ENCODE measurements at places on chromosomes 6 and 20.
A peak's percentile ranks its signal among the peaks of the same experiment; 100 is the strongest.

GRCh38 chr20:29497261-29497671 is 1760.2 kb upstream of the DEFB115 start:
- DNase-seq: peak; percentile 18

DNA sequence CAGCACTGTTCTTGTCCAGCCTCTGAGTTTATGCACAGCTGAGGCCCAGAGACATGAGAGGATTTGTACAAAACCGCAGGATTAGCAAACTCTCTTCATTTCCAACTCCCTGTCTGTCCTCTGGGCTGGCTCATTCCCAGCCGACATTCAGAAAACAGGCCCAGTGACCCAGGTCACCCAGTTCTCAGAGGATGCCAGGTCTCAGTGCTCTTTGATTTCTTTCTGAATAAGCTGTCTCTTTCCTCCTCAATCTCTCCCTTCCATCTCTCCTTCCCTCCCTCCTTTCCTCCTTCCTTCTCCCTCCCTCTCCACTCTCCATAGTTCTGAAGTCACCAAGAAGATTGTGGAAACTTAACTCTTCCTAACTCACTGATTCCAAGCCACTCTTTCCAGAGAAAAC is 372.7 kb upstream of the SULF2 start:
- no peak for DNase-seq

GRCh38 chr6:168870982-168871381 is 382.7 kb downstream of the THBS2 start:
- no peak for DNase-seq

- no peak for DNase-seq
Observed at GRCh38 chr20:9616455-9616805, 102.0 kb downstream of the LAMP5 start.

GRCh38 chr6:105389543-105389942 is 13.3 kb downstream of the PREP start:
- no peak for DNase-seq

DNA sequence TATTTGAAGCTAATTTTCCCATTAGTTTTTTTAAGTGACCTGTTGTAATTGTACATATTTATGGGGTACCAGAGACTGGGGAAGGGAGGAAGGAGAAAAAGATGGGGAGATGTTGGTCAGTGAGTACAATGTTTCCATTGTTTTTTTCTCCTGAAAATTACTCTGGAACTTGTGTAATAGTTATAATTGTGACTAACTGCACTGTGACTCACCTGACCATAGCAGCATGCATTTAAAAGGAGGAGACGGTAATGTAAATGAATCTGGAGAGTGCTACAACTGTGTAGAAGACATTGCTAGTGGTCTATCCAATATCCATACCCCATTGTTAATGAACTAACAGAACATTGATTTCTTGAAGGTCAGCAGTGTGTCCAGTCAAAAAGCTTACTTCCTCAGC is 133.4 kb downstream of the RFPL4B start:
- no peak for DNase-seq

DNA sequence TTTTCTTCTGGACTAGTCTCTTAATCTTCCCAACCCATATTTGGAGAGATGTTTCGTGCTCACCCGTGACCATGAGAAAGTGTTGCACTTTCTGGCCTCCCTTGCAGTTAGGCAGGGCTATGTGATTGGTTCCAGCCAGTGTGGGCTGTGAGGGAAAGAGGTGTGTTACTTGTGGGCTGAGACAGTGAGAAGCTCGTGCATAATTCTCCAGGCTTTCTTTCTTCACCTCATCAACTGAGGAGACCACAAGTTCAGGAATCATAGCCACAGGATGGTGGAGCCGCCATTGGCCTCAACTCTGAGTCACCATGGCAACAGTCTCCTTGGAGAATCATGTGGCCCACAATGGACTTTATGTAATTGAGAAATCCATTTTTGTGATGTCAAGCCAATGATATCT is 57.5 kb upstream of the FUCA2 start:
- no peak for DNase-seq

DNA sequence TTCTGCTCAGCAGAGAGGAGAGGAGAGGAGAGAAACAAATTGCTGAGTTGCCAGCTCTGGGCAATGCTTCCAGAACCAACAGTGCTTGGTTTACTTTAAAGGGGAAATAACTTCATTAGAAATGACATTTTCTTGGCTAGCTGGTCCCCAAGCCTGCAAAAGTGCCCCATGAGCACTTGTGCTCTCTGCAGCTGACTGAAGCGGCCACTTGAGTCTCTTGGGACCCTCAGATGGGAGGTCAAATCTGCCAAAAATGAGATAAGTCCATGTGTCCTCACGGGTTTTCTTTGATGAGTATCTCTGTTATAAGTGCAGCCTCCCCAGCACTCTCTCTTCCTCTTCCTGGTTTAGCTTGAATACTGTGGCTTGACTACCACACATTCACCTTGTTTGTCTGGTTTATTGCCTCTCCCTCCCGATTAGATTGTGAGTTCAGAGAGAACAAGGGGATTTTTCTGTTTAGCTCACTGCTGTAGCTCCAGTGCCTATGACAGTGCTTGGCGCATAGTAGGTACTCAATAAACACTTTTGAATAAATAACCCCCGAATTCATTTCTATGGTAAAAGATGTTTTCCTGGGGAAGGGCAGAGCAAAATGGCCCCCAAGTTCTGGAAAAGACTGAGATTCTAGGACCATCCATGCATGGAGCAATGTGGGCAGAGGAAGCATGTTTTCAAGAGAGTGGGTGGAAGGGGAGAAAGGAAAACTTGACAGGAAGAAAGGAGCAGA is 7.0 kb upstream of the RIN2 start:
- no peak for DNase-seq

GRCh38 chr6:127096167-127096566 is 22.3 kb upstream of the RSPO3 start:
- no peak for DNase-seq

DNA sequence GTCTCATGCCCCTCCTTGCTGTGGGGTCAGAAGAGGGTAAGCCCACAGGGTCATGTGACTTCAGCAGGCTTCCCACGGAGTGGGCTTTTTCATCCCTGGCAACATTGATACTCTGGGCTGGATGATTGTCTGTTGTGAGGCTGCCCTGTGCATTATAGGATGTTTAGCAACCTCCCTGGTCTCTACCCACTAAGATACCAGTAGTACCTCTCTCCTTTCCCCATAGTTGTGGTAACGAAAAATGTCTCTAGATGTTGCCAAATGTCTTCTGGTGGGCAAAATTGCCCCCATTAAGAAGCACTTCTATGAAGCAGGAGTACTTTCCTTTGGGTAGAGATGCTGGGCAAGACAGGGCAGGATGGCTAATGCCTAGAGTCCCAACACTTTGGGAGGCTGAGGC is 232.5 kb upstream of the ZNF217 start:
- DNase-seq: no peak

- no peak for DNase-seq
Observed at GRCh38 chr20:61112515-61112914, 139.5 kb upstream of the CDH4 start.

DNA sequence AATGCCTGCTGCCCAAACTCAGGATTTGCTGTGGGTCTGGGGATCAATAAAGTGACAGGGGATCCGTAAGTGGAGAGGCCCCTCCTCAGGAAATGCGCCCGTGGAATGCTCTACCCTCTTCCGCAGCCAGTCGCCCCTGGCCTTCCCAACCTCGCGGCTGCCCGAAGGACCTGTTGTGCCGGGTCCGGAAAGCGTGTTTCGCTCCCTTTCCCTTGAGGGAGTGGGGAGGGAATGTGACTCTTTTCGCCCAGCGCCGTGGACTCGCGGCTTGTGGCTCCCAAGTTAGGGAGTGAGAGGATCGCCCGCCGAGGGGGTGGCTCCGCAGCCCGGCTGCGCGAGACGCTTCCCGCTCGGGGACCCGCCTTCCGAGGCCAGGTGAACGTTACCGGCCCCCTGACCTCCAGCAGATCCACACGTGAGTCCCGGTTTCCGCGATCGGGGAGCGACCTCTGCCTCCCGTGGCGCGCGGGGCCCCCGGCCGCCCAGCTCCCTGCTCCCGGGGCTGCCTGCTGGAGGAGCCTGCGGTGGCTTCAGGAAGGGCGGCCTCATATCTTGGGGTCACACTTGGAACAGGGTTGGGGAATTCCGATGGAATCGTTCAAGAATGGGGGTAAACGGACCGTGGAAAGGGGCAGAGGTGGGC is 666 bp downstream of the TPD52L1 start:
- DNase-seq: no peak

GRCh38 chr6:34909320-34909883 is 20.3 kb downstream of the ANKS1A start:
- DNase-seq: no peak

DNA sequence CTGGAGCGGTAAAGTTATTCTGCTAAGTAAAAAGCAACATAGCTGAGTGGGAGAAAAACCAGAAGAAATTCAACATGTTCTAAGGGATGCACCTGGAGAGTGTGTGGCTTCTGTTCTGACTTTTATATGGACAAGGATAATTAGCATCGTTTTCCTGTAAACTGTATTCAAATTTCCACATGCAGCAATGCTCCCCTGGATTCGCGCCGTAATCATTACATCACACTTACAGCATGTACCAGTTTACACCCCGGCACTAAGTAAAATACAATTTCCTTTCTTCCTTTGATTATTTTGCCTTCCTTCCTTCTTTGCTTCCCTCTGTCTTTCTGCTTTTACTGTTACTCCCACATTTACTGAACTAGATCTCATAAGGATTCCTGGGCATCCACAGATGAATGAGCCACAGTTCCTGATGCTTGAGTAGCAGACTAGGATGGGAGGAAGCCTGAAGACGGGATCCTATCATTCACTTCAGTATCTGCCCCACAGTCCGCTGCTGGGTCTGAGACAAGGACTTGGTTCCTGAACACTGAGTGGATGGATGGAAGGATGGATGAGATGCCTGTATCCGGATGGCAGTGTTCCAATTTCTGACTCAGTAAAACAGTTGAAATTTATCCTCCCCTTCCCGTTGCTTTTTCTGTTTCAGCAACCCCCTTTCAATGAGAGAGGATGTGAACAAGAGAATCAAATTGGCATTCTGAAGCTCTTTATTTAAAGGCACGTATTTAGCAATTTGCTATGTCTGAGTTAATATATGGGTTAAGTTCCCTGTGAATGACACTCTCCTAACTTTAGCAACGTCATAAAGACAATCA is 174.6 kb downstream of the GJA10 start:
- no peak for DNase-seq

- no peak for DNase-seq
Observed at GRCh38 chr6:88708197-88708744, 255.1 kb downstream of the RNGTT start.

GRCh38 chr6:16055852-16056251 is 73.0 kb upstream of the MYLIP start:
- DNase-seq: no peak

- DNase-seq: no peak
Observed at GRCh38 chr6:25793970-25794369, 37.9 kb downstream of the SLC17A1 start.

DNA sequence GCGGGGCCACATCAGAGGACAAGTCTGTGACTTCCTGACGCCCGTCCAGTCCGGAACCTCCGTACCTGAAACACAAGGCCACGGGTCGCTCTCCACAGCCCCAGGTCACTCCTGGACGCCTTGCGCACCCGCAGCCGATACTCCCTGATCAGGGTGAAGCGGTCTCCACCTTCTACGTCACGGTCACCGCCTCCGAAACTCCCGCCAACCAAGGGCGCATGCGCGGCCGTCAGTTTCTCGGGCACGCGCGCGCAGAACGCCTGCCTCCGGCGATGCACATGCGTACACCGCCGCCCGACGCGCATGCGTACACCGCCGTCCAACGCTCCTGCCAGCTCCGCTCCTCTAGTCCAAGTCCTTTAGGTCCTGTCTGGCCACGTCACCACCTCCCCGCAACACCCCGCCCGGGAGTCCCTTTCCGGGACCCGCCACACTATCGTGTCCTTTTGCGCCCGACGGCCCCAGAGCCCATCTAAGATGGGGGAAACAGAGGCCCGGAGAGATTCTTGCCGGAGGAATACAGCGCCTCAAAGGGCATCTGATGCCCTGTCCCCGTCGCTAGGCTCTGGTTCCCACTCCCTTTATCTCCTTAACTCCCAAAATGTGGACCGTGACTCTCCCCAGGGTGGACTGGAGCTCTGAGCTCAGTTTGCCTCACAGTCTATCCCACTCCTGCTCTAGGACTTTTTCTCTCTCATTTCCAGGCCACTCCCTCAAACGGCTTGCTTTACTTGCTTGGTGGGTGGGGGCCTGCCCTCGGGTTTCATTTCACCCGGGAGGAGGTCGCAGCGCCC is at the start of gene DSN1:
DSN1 (minus strand) TSS at position 167 of the 794 bp plus-strand sequence. CDS start 2,305 bp downstream, outside the sequence.
- DNase-seq: peak; percentile 95

DNA sequence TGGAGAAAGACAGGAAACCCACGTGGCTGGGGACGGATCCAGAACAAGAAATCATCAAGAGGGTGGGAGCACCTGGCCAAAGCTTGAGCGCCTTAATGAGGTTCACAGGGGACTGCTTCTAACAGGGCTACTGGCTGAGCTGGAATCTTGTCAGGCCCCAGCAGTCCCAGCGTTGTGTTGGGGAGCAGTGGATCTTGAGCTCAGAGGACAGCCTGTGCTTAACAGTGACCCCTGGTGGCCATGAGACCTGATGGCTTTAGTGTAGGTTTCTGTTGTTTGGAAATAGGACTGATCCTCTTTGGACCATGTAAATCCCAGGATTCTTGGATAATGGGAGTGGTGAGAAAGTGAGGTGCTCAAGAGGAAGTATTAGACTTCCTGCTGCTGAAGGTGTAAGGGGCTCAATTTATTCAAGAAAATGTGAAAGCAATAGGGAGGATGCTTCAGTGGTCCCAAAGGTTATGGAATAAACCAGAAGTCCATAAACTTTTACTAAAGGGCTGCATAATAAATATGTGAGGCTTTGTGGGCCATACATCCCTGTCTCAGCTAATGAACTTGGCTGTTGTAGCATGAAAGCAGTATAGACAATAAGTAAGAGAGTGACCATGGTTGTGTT is 216.2 kb downstream of the NFATC2 start:
- DNase-seq: no peak

- DNase-seq: no peak
Observed at GRCh38 chr20:57779401-57780003, 69.7 kb upstream of the PMEPA1 start.

DNA sequence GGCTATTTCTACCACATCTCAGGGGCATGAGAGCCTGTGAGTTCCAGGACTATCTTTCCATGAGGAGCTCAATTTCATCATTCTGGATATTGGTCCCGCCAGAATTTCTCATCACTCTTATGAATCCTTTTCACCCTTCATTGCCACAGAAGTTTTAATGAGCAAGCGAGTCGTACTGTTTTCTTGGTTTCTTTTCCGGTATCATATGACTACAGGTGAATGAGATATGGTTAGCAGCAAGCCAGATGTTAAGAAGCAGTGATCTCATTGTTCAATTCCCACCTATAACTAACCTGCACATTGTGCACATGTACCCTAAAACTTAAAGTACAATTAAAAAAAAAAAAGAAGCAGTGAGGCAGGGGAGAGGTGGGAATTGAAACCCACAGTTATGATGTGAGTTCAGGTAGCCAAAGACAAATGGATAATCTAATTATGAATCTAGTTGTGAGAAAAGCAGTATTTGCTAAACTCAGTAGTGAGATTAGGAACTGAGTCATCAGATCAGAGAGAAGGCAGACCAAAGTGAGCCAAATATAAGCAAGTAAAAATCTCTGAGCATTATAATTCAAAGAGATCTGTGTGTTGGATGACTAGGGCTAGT is 78.0 kb upstream of the ELOVL5 start:
- no peak for DNase-seq
